EL (cell line): ENCODE measurements at places on chromosomes 7 and 10.

GRCh38 chr7:55140221-55140940 lies 121.6 kb downstream of the EGFR start:
- peak; percentile 58 for DNase-seq

GRCh38 chr7:105924945-105925344 lies 38.1 kb upstream of the CDHR3 start:
- no peak for DNase-seq

DNA sequence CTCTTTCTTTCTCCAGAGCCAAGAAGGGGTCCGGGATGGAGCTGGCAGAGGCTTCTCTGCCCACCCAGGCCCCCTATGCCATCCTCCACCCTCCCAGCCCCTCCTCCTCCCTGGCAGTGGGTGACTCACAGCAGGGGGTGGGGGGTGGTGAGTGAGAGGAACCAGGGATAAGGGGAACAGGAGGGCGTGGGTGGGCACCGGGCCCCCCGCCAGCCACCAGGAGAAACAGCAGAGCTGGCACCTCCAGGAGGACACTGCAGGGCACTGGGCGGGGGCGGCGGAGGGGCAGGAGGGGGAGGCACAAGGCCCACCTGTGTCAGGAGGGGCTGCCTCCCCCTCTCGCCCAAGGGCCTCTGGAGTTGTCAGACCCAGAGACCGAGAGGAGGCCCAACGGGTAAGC lies 56.0 kb downstream of the CAMK2B start:
- DNase-seq = no peak

GRCh38 chr10:32256613-32257437 lies 90.1 kb downstream of the EPC1 start:
- peak; percentile 57 for DNase-seq

DNA sequence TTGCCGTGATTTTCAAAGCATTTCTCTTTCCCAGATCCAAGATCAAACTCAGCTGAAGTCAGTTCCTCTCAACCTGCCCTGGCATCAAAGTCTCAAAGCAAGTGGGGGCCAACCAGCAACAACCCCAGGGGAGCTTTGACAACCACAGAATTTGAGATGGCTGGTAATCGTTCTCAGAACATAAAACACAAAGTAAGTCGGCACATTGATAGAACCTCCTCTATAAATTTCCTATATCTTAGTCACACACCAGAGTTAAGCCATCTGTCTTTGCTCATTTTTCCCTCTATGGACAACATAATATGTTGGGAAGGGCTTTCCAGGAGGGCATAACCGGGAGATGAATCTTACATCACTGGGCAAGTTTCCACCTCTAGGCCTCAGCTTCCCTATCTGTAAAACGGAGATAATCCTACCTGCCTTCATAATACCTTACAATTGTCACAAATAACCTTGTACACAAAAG lies 1.2 kb upstream of the DNAJC9 start:
- DNase-seq = peak; percentile 8

DNA sequence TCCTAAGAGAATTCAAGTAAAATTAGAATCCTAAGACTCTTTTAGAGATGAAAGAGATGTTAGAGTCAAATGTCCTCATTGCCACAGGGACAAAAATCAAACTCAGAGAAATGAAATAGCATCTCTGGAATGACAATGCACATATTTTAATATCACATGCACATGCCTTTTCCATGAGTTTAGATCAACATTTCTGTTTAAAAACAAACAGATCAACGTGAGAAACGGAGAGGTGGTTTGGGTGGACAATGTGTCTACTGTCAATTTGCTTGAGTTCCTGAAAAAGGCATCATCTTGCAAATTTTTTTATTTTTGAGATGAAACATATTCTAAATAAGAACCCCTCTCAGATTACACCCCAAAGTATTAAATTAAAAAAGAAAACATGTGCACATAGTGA lies 130.0 kb downstream of the CHRM2 start:
- peak; percentile 60 for DNase-seq

DNA sequence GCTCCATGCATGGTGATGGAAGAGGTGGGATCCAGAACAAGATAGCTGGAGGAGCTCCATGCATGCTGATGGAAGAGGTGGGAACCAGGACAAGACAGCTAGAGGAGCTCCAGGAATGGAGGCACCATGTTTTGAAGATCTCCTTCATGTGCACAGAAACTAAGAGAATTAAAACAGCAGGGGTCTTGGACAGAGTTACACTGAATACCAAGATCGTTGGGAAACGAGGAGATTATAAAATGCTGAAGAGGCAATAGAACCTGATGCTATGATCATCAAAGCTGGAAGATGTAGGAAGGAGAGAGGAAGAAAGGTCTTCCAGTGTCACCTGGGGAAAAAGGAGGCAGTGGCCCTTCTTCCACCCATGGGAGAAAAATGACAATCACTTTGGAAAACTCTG lies 193.6 kb upstream of the PFKP start:
- no peak for DNase-seq

DNA sequence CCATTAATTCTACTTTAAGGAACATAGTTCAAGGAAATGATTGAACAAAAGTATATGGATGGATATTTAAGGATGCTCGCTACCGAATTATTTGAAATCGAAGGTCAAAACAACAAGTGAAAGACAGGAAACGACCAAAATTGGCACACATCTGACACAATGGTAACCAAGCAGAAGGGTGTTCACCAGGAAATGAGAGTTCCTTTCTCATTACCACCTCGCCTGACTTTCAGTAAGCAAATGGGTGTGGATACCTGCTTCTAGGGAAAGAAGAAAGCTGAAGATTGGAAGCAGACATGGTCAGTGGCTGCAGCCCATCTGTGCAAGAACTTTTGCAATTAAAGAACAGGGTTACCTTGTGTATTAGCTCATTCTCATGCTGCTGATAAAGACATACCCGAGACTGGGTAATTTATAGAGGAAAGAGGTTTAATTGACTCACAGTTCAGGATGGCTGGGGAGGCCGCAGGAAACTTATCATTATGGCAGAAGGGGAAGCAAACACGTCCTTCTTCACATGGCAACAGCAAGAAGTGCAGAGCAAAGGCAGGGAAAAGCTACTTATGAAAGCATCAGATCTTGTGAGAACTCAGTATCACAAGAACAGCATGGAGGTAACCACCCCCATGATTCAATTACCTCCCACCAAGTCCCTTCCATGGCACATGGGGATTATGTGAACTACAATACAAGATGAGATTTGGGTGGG lies 6.2 kb upstream of the TMEM273 start:
- no peak for DNase-seq

DNA sequence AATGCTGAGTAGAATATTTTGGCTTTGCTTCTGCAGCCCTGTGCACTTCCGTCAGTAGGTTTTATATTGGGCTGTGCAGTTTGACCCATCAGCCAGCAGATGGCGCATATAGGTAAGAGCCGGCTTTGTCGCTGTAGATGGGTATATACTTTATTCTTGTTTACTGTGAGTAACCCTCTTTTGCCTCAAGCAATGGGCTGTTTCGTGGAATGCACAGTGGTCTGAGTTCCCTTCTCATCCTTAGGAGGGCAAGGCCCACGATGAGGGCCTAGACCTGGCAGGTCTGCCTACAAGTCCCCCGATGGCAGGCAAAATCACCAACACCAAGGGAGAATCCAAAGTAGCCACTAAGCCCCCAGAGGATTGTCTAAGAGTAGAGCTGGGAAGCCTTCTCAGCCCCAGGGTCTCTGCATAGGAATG lies 1002.9 kb upstream of the KCND2 start:
- DNase-seq = peak; percentile 22

DNA sequence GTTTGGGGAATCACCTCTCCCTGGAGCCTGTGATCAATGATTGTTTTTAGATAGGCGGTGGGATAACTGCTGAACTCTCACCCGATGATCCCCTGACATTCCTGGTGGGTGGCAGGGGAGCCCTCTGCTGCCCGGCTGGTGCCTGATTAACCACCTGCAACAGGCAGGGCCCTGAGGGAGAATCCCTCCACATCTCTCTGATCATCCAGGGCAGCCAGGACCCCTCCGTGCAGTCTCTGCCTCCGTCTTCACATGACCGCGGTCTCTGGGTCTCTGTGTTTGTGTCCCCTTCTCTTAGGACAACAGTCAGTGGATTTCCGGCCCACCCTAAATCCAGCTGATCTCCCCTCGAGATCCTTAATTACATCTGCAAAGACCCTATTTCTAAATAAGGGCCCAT lies 17.4 kb downstream of the CALML5 start:
- no peak for DNase-seq

DNA sequence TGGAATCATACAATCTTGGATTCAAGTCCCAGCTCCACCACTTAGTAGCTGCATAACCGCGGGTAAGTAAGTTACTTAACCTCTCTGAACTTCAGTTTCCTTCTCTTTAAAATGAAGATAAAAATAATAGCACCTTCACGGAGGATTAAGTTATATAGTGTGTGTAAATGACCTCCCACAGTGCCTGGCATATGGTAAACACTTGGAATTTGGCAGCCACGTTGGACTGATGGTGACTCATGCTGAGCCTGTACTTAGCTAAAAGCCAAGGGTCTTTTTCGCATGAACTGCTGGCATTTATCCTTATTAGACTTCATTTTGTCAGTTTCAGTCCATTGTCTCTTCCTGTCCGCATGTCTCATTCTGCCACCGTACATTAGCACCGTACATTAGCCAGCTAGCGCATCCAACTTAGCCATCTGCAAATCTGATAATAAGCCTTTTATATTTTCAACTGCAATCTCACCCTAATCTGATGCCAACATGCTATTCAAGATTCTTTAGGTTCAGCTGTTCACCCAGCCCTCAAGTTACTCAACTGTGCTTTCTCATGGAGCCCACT lies 11.2 kb downstream of the SLC13A4 start:
- peak; percentile 94 for DNase-seq

- peak; percentile 85 for DNase-seq
These were observed 6.0 kb upstream of the REEP3 start for GRCh38 chr10:63515002-63515763.

GRCh38 chr10:9911488-9911887 lies 1106.2 kb upstream of the CELF2 start:
- no peak for DNase-seq

GRCh38 chr7:150566123-150566522 lies 1.1 kb upstream of the GIMAP4 start:
- DNase-seq = no peak

- DNase-seq = peak; percentile 90
These were observed 269.2 kb downstream of the BAMBI start for GRCh38 chr10:28946479-28946878.

DNA sequence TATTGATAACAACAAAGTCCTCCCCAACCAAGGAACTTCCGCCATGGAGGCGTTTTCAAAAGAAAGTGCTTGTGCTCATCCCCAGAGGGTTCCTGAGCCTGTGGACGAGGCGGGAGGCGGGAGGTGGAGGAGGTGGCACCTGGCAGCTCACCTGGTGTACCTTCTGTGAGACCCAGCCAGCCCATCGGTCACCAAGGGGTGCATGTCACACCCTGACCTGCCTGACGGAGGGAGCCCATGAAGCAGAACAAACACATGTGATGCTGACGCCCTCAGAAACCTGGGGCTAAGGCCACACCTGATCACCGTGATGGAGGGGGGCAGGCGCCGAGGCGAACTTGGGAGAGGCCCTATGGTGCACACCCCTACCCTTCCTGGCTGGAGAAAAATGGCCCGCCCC lies 458.8 kb downstream of the DNAJB6 start:
- DNase-seq = no peak

DNA sequence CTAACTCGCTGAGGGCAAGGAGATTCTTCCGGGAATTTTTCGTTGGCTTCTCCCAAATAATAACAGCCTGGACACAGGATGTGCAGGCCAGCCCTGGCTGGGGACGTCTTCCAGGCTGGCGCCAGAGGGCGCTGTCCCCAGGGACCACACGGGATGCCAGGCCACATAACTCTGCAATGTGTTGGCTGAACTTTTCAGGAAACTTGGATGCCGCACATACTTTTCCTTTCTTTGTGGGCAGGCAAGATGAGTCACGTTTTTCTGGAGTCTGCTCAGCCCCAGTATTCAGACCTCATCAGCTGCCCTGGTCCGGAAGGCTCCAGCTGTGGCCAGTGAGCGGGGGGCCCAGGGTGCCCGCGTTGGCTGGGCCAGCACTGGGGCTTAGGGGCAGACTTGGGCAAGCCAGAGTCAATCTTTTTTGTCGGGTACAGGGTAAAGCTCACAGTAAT lies 122.7 kb downstream of the PRKAG2 start:
- peak; percentile 99 for DNase-seq

- no peak for DNase-seq
These were observed 45.5 kb upstream of the ADARB2 start for GRCh38 chr10:1782841-1783240.

- DNase-seq = peak; percentile 9
These were observed 210.7 kb upstream of the GNAI1 start for GRCh38 chr7:79923953-79924352.

DNA sequence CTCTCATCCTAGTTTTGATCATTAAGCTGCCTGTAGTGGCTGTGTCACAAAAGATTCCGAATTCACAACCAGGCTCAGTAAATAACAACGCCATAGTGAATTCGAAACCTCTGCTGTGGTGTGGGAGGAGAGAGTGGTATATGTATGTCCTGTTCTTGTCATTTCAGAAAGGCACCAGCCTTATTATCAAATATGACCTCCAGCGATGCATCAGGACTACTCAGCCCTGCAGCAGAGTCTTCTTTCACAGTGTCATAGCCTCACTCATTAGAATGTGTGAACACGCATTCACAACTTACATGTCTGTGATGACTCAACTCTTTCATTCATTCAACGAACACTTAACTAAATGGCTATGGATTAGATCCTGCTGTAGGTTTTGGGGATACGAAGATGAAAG lies 15.3 kb downstream of the AOC1 start:
- DNase-seq = no peak

- no peak for DNase-seq
These were observed 9.2 kb downstream of the LGI1 start for GRCh38 chr10:93766918-93767317.
